ENCODE measurements at places on chromosomes 7 and 10. TPM values are rescaled to one million over a fixed set of nuclear protein-coding genes. Genes with fewer than 3 reads are reported as not detected.

Gene ZNF804B
- total RNA-seq: not detected

DNA sequence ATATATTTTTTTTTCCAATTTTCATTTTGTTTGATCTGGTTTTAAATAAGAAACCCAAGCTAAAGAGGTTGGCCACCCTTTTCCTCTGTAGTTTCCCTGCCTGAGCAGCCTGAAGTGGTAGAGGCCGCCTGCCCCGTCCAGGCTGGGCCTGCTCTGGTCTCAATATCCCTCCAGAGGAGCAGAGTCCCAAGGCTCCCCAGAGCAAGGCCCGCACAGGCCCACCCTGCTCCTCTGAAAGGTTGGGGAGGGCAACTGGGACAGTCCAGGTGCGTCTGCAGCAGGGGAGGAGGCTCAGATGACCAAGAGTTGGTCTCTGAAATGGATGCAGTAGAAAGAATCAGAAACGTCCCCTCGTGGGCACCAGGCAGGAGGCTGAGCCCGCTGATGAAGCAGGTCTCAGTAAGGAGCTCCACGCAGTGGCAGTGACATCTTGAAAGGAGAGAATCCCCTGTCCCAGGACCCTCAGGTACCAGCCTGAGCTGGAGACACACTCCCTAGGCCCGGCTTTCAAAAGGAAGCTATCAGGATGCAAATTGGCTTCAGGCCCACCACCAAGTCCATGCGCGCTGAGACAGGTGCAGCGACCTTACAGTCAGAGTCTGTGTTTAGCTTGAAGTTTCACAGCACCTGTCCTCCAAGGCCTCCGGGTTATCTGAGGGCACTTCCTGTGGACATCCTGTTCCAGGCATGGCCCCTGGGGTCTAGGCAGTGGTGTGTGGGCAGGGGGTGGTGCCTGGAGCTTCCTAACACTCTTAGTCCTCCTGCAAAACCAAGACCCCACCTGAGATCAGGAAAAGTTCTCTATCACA, 37.7 kb downstream of the EN2 start:
- DNase-seq: no peak

DNA sequence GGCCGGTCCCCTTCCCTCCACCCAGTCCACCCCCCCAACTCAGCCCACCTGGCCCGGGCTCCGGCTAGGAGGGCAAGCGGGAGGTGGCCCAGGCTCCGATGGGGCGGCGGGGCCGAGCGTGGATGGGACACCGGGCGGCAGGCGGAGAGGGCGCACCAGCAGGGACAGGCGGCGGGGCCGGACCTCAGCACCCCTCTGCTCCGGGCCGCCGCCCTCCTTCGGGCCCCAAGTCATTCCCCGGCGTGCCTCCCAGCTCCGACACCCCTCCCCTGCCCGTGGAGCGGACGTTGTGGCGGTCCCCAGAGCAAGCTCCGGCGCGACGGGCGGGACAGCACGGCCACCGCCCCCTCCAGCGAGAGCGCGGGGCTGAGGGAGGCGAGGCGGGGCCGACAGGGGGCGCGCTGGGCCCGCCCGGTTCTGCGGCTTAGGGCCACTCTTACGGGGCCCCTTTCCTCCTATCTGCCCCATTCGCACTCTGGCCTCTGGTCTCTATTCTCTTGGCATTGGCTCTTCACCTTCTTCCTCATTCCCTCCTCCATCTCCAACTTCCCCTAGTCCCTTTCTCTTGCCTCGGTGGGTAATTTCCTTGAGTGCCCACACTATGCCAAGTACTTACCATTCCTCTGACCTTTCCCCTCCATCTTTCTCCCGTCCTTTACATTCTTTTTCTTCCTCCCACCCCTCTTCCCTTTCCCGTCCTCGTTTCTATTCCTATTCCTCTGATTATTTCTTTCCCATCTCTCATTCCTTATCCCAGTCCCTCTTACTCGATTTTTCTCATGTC, 701 bp upstream of the GBX1 start:
- peak; percentile 20 for DNase-seq

- no peak for DNase-seq
These were observed 21.1 kb downstream of the UNCX start for GRCh38 chr7:1253681-1254181.

- peak; percentile 36 for DNase-seq
These were observed 52.3 kb downstream of the HECTD2 start for GRCh38 chr10:91462423-91462822.

DNA sequence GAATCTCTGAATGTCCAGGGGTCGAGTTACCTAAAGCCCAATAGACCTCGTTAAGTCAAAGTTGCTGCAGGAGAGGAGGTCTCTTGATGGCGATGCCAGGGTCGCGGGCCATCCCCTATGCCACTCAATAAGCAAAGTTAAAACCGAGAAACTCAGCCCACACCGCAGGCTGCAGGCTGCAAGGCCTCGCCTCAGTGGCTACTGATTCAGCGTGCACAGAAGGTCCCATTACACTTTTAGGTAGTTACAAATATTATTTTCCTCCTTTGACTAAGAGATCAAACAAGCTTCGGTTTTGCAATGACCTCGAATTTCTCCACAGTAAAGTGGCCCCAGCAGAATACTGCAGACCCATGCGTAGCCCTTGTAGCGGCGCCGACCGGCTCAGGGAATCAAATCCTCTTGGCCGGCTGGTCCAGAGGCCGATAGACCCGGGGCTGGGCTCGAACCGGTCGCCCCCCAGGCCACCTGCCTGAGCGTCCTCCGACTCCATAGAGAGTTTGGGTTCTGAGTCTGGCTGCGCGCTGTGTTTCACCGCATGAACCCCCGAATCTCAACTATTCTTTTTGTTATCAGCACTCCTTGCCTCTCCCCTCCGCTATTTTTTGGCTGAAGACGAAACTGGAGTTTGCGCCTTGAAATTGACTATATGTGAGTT, 2.3 kb downstream of the C1QL3 start:
- no peak for DNase-seq

Gene SNX8
- total RNA-seq: 6.5 TPM

DNA sequence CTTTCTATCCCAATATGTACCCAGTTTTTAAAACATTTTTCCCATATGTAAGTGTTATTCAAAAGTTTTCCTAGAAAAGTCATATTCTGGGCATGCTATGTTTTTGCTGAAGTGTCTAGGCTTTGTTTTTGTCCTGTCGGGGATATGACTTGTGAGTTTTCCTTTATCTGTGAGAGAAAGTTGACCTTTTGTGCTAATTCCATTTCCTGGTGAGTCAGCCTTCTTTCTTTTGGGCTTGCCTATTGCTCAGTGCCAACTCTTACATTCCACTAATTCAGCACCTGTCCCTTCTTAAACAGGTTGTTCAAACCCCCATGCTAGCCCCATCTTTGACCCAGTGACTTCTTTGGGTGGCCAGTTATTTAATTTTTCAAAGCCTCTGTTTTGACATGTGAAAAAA, 146.2 kb downstream of the AHR start:
- peak; percentile 87 for DNase-seq

GRCh38 chr7:104005197-104005596, 15.7 kb upstream of the RELN start:
- peak; percentile 24 for DNase-seq

- no peak for DNase-seq
These were observed 588.7 kb upstream of the PFKP start for GRCh38 chr10:2478656-2479055.

GRCh38 chr10:3835770-3836169, 50.8 kb upstream of the KLF6 start:
- DNase-seq: peak; percentile 76

DNA sequence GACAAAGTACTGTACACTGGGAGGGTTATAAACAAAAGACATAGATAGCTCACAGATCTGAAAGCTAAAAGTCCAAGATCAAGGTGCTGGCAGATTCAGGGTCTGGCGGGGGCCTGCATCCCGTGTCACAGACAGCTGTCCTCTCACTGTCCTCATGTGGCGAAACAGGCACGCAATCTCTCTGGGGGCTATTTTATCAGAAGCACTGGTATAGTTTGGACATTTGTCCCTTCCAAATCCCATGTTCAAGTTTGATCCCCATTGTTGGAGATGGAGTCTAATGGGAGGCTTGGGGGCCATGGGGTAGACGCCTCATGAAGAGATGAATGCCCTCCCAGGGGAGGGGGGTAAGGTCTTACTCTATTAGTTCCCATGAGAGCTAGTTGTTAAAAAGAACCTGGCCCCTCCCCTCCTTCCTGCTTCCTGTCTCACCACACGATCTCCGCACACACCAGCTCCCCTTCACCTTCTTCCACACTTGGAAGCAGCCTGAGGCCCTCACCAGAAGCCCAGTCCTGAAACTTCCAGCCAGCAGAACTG, 72.5 kb upstream of the UCN3 start:
- peak; percentile 78 for DNase-seq

DNA sequence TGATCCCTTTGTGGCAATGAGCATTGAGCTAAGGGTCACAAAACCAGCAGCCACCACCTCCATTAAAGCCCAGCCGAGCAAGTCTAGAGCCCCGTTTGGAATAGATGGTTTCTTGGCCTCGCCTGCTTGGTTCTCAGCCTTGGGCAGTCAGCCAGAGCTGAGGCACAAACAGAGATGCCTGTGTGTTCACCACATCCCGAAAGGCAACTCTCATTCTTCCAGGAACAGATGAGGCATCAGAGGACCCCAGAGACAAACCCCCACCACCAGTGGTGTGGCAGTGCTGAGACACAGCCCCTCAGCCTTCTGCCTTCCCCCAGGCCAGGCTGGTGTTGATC, 203.3 kb upstream of the ZMIZ1 start:
- DNase-seq: no peak

Measured in lung microvascular endothelial cell (primary cell).